ENCODE measurements at places on chromosomes 12 and 14.

- DNase-seq: no peak
These were observed 1070.6 kb downstream of the TRHDE start for GRCh38 chr12:73342733-73343132.

DNA sequence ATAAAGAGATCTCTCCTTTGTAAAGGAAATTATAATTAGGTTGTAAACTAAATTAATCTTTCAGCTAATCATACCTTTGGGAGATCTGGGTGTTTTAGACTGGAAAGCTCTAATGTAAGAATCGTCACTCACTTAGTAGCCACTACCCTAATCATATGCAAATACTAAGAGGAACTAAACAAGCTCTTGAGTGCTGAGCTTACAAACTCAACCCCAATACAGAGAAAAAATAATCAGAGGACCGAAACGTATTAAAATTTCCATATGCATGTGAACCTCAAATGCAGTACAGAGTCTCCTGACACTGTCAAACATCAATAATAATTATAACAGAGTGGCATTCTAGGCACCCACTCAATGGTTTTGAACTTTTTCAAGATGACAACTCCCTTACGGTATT is 235.3 kb upstream of the FOXN3 start:
- no peak for DNase-seq

- no peak for DNase-seq
These were observed 156.7 kb downstream of the CEP128 start for GRCh38 chr14:80784820-80785219.

- DNase-seq: no peak
These were observed 113.9 kb upstream of the PELI2 start for GRCh38 chr14:56004323-56004722.

DNA sequence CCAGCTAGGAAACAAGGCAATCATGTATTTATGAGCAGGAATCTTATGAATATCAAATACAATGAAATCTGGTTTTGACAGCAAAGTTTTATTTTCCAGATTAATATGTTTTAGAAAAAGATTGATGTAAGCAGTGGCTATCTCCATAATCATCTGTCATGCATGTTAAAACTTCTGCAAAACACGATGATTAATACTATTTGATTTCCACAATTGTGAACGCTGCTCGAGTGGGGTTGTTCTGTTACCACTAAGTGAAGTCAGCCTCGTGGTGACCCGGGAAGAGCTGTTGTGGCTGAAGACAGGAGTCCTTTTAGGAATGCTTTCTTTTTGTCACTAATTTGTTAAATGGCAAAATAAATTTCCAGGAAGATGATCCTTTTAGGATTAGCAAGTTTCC is 9.4 kb downstream of the CFAP251 start:
- DNase-seq: no peak

DNA sequence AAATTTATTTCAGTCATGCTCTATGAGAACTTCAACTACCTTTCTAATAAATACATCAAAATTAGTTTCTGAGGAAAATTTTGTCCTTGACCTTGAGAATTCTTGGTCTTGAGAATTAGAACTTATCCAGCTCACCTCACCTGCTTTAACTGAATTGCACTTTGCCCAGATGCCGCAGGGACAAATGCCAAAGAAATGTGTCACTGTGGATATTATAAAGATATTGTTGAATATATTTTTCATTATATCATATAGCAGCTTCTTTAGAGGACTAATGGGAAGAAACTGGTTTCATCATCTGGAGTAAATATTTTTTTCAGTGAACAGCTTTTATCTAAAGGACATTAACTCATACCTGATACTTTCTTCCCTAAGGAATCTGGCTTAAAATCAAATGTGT is 54.1 kb downstream of the LRP6 start:
- peak; percentile 35 for DNase-seq

- no peak for DNase-seq
These were observed 67.5 kb downstream of the DIP2B start for GRCh38 chr12:50572287-50572686.

DNA sequence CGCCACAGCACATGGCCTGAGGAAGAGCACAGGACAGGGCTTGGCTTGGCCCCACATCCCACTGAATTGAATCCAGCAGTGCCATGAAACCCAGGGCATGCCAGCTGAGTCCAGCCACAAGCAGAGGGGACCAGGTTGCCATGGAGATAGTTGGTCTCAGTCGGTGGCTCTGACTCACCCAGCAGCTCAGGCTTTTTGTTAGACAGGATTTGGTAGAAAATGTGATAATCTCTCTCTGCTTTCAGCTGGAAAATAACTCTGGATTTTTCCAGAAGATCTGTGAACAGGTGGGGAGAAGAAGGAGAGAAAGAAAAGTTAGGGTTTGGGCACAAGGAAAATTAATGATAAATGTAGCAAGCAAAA is 4.8 kb downstream of the MYH7 start:
- no peak for DNase-seq

DNA sequence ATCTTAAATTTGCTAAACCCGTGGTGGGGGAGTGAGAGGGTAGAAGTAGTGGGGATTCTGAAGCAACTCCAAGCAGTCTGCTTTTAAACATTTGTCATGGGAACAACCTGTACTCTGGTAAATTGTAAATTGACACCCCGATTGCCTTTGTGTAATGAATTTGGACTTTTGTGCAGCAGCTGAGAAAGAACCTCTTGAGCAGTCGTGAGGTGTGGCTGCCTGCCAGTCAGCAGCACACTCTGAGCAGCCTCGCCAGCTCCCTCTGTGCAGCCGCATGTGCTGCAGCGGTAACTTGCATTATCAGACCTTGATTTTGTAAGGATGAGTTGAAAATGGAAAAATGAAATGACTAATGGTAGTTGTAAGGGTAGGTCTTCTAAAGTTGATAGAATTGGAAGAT is 74.3 kb downstream of the SUSD6 start:
- peak; percentile 58 for DNase-seq

GRCh38 chr12:124524231-124524925 is 43.0 kb downstream of the NCOR2 start:
- DNase-seq: no peak

DNA sequence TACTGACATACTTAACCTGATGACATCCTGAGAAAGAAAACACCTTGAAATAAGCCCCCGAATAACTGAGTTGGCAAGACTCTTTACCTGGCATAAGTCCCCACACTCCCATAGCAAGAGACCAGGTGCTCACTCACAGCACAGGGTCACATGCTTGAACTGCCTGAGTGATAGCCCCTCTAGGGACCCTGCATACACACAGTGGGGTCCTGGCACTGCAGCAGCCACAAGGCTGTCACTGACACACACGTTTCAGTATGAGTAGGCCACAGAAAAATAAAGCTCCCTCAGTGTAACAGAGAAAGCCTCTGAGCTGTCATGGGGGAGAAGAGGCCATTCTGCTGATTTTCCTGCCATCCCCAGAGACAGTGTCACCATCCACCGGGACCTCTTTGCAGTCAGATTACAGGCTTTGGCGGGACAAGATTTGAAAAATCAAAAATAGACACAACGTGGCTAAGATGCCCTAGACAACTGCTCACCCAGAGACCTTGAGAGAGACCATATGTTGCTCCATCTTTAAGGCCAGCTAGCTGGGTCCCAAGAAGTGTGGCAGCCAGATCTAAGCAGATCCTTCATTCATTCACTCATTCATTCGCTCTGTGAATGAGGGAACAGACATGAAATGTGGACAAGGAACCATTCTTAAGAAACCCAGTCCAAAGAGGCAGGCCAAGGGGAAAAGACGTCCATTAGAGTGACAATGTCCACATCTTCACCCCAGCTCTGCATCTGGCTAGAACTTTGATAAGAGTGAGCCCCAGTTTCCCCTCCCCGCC is 1.6 kb downstream of the SCARB1 start:
- no peak for DNase-seq

DNA sequence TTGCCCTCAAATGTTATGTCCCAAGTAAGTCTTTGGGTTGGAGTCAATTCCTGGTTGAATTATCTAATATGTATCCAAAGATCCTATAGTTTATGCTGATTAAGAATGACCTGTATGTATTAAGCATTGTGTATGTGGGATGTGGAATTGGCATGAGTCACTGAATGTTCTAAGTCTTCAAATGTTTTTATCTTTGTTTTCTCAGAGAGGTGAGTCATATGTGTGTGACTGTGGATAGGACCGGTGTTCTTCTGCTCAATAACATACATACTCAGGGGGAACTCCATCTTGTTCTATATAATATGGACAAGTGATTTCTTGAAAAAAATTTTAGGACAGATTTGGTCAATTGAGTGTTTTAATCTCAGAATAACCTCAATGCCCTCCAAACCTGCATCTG is 57.9 kb downstream of the NAV3 start:
- no peak for DNase-seq

DNA sequence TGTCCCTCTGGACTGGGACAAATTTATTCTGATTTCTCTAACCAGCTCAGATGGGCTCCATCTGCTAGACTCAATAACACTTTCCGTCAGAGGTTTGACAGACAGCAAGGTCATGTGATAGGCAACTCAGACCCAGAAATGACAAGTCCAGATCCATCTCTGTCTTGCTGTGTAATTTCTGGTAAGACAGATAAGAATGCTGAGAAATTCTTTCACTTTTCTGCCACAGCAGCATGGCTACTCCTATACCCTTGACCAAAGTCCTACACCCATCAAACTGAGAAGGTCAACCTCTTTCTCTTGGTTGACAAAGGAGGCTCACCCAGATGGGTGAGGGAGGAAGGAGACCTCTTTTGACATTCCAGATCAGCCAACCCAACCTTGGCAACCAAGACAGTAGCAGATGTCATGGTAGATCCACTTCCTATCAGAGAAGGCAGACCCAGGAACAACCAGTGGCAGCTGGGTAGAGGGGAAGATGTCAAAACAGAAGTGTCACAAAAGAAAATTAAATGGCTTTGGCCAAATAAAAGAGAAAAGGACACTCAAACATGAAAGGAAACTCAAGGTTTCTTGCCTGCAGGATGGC is 36.9 kb upstream of the PRKAB1 start:
- DNase-seq: no peak

DNA sequence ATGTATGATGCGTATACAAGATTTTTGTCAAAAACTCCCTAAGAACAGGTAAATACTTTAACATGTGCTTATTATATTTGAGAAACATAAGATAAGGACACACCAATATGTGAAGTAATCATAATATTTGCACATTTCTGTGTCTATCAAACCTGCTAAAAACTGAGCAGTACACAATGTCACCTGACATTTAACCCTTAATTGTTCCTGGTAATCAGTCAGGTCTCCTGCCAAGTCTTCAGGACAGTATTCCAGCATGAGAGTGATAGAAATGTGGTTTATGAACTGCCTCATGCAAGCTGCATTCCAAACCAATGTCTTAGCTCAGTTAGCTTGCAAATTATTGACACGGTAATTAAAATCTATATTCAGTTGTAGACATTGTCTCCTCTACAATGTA is 4.2 kb downstream of the SOX5 start:
- DNase-seq: no peak

DNA sequence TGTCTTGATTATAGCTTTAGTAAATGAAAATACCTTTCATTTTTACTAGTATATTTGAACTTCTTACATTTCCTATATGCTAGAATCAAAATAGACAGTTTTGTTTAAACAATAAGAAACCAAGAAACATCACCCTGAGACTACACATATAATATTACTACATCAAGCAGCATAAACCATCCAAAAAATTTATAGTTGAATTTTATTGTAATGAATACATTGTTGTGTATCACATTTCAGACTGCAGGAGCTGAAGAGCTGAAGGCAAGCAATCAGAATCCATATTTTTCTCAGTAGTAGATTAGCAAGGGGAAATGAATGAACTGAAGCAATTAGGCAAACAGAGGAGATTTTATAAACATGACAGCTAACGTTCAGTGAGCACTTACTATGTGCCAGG is 379.2 kb downstream of the BTG1 start:
- DNase-seq: no peak

DNA sequence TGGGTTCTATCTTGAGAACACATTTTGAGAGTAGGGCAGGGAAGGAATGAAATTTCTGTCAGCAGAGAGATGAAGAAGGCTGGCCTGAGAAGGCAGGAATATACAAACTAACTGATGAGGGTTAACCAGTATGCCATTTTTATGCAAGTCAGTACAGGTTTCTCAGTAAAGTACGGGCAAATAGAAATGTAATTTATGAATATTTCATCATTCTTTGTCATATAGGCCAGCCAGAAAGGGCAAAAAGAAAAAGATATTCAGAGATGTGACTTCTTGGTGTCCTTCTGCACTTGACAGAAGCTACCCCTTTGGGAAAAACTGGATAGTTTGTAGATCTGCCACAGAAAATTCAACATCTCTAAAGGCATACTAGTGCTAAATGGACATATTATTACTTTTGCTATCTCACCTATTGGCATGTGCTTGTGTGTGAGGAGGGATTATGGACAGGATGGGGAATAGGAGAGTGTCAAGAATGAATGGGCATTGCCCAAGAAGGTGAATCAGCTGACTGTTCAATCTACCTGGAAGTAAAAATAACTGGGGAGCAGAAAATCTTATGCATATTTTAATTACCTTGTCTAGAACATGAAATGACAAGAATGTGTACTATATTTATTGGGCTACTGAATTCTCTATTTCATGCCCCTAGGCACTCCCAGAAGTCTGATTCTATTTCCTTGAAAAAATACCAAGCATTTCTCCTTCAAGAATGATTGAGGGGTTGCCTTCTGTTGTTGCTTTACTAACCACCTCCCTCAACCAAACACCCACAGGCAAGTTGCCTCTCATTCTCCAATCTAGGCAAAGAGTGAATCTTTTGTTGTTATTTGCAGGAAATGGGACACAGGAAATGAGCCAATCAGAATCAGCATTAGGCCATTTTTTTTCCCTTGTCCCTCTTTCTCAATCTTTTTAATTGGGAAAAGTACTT is 175.1 kb upstream of the SLC38A2 start:
- no peak for DNase-seq

DNA sequence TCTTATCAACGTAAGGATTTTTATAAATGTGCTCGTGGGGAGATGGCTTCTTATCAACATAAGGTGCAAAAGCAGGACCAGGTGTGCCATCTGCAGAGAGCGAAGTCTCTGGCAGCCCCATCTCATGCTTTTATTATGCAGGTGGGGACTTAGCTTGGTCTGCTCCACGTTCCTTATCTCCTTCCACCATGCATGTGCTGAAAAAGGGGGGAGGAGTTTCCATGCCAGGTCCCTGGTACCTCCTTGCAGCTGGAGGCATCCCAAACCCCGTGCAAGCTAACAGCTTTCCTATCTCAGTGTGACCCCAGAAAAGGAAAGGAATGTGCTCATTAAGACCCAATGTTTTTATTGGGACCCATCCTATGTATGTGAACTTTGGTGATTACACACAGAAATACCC is 608.5 kb downstream of the TMEM121 start:
- no peak for DNase-seq

- DNase-seq: no peak
These were observed 32.8 kb downstream of the UBE3B start for GRCh38 chr12:109510196-109510595.

GRCh38 chr12:122891661-122892525 is 4.0 kb downstream of the VPS37B start:
- DNase-seq: no peak

DNA sequence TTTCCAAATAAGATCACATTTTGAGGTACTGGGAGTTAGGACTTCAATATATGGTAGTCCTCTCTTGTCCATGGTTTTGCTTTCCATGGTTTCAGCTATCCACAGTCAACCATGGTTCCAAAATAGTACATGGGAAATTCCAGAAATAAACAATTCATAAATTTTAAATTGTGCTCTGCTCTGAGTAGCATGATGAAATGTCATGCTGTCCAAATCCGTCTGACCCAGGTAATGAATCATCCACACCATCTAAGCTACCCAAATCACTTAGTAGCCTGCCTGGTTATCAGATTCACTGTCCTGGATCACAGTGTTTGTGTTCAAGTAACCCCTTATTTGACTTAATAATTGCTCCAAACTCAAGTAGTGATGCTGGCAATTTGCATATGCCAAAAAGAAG is 197.9 kb downstream of the TMTC3 start:
- no peak for DNase-seq

- DNase-seq: no peak
These were observed 121.2 kb upstream of the RTL1 start for GRCh38 chr14:101024686-101025085.

Data from left colon (tissue), 2 donors.